ENCODE measurements at places on chromosomes 1 and 21.
A peak's percentile ranks its signal among the peaks of the same experiment; 100 is the strongest.

DNA sequence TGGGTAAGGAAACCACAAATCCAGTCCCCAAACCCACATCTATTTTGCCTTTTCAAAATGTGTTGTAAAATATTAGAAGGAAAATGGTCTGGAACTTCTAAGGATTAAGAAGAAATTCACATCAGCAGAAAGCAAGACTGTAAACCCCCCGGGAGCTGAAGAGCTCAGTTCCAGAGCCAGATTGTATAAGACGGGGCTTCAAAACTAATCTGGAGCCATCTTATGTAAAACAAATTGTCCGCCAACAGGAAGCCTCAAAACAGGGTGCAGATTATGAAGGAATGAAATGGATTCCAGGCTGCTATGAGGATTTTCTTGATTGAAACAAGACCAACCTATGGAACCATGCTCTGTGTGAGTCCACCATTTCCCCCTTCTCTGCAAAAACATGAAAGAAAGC lies 25.1 kb upstream of the HUNK start:
- no peak for DNase-seq

DNA sequence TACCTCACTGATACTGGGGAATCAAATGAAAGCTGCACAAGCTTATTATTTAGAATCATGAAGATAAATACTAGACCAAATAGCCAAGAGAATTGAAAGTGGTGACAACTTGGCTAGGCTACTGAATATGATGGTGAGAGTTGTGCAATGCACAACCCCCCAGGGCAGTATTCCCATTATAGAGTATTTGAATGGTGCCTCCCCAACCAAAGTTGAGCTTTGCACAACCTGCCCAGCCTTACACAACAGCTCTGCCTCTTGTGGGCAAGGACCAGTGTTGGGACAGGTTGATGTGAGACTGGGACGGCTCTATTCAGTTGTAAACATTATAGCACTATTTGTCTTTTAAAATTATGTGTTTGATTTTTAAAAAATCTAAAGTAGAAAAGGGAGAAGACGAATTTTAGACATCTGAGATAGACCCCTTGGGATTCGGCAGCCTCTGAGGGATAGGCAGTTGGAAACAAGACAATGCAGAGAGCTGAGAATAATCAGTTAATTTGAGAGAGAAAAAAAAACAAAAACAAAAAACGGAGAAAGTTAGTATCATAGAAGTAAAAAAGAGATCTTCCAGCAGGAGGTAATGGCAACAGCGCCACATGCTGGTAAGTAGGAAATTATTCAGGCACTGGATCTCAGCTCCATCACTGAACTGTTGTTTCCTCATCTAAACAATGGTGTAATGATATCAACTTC lies 91.0 kb upstream of the KCNA3 start:
- DNase-seq = peak; percentile 46

DNA sequence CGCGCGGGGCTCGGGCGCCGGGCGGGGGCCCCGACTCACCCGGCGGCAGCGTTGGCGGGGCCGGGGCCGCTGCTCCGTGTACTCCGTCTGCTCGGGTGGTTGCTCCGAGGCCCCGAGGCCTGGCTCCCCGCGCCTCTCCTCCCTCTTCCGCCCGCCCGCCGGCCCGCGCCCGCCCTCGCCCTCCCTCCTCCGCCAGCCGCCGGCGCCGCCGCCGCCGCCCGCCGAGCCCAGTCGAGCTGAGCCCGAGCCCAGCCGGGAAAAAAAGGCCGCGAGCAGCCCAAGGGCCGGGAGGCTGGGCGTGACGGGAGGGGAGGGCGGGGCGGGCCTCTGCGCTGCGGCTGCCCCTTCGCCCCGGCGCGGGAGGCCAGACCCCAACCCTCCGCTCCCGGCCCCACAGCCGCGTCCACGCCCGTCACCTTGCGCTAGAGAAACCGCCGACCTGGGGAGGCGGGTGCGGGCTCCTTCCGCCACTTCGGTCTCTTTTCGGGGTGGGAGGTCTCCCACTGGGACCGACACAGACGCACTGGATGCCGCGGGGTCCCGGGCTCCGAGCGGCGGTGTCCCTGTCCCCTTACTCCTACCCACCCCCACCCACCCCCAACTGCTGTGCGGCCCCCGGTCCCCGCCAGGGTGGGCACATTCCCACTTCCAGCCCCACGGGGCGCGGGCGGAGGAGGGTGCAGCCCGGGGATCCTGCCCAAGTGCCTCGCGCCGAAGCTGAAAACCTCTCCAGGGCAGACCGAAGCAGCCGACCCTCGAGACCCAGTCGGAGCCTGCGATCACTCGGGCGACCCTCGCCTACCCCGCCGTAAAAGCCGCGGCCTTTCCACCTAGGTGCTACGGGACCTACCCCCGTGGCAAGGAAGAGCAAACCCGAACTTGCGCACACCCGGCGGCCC lies at the start of gene CERS2:
CERS2 (minus strand) TSS at position 256 of the 899 bp plus-strand sequence. CDS start 5,745 bp downstream, outside the sequence.
- peak; percentile 43 for DNase-seq

- DNase-seq = peak; percentile 39
These were observed 12.6 kb downstream of the FLG2 start for GRCh38 chr1:152347116-152347728.

DNA sequence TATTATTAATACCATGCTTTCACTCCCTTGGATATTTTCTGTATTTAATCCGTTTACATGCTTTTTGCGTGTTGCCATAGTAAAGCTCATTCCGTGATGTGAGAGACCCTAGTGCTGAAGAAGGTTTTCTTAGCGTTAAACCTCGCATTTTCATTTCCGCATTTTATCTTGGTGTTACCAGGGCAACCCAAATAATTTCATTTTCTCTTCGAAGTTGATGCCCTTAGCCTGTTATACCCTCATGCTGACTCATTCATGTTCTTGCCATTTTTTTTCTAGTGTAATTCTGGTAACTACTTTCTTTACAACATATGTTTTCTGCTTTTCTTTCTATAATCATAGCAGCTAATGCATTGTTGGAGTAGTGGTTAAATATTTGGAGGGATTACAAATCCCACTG lies 37.2 kb downstream of the LRRC8C start:
- peak; percentile 63 for DNase-seq

- no peak for DNase-seq
These were observed 8.9 kb upstream of the LEMD1 start for GRCh38 chr1:205430696-205431305.

- no peak for DNase-seq
These were observed 75.9 kb upstream of the CACYBP start for GRCh38 chr1:174923820-174924219.

DNA sequence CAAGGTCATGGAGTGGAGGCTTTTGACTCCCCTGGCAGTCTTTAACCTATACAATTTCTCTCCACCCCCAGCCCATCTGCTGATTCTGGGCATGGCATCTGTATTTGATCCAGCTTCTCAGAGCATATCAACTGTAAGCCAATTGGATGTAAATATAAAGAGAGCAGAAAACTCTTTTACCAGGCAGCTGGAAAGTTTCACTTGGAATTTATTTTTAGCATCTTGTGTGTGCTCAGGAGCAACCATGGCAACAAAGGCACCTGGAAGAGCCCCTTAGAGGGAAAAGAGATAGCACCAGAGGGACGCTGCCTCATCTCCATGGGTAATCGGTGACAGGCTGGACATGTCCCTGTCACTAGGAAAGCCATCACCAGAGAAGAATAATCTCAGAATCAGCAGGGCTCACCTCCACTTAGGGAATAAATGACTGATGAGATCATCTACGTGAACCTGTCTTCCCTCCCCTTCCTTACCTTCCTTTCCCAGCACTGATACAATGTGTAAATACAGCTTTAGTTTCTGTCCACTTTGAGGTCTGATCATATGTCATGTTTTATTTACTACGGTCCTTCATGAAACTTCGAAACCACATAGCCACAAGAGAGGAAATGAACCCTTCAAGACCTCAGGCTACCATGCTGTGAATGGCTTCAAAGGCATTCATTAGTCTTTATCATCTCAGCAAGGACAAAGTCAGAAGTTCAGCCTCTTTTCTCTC lies 25.3 kb upstream of the SIPA1L2 start:
- peak; percentile 32 for DNase-seq

DNA sequence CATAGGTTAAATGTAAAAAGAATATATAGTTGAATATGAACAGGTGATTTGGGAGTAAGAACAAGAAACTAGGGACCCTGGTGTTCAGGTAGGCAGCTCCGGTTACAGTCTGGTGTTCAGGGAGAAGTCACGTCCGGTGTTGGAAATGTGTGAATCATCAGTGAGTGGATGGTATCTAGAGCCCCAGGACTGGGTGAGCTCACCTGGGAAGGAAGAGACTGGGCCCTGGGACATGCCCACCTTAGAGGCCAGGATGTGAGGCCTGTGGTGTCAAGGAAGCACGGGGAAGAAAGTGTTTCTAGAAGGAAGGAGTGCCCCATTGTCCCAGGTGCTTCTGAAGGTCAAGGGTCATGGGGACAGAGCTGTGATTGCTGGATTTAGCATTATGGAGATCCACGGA lies 1.5 kb upstream of the GJB3 start:
- DNase-seq = no peak

GRCh38 chr1:240178366-240178765 lies 86.7 kb downstream of the FMN2 start:
- DNase-seq = no peak

- DNase-seq = no peak
These were observed 310.9 kb downstream of the KIF26B start for GRCh38 chr1:245465666-245466065.

GRCh38 chr1:228379666-228380065 lies 27.0 kb downstream of the TRIM11 start:
- DNase-seq = no peak

DNA sequence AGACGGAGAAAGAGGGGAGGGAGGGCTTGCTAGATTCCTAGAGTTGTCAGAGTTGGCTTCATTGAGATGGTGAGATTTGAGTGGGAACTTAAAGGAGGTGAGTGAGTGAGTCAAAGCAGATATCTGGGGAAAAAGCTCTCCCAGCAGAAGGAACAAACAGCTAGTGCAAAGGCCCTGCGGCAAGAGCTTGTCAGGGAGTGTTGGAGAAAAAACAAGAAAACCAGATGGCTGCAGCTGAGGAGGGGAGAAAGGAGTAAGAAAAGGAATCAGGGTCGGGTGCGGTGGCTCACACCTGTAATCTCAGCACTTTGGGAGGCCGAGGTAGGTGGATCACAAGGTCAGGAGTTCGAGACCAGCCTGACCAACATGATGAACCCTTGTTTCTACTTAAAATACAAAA lies 40.3 kb upstream of the SPOCD1 start:
- no peak for DNase-seq

GRCh38 chr1:6331543-6332273 lies 61.9 kb downstream of the ACOT7 start:
- no peak for DNase-seq

- no peak for DNase-seq
These were observed 2.3 kb upstream of the SLC2A5 start for GRCh38 chr1:9071554-9072235.

All from AML-193 (cell line).